ENCODE measurements at places on chromosomes 6 and 20.

DNA sequence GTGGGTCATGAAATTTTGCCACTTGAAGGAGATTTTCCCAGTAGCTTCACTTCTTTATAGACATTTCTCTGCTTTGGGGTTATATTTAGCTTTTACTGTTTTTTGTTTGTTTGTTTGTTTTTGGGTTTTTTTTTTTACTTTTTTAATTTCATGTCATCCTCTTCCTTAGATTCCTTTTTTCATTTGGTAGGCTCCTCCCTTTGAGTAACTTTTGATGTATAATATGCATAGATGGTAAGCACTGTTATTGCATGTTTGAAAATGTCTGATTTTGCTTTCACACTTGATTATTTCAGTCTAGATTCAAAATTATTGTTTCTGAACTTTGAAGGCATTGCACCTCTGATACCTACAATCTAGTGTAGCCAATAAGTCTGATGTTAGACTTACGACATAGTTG, 37.6 kb downstream of the PLEKHG1 start:
- no peak for DNase-seq

GRCh38 chr6:56440551-56440981, 193.2 kb upstream of the COL21A1 start:
- no peak for DNase-seq

GRCh38 chr6:111148110-111148509, 60.8 kb downstream of the SLC16A10 start:
- DNase-seq = no peak

- no peak for DNase-seq
Measured at GRCh38 chr20:9903048-9903655, 64.3 kb upstream of the PAK5 start.

- no peak for DNase-seq
Measured at GRCh38 chr20:12531626-12532025, 477.1 kb upstream of the SPTLC3 start.

GRCh38 chr6:3290931-3291211, 32.1 kb downstream of the PSMG4 start:
- DNase-seq = no peak

- DNase-seq = no peak
Measured at GRCh38 chr6:307065-307814, 15.0 kb downstream of the DUSP22 start.

- DNase-seq = no peak
Measured at GRCh38 chr20:61299618-61300017, 47.6 kb downstream of the CDH4 start.

GRCh38 chr6:36827261-36828079, 11.8 kb downstream of the CPNE5 start:
- DNase-seq = no peak

GRCh38 chr20:12090920-12091319, 173.2 kb downstream of the BTBD3 start:
- DNase-seq = no peak

- no peak for DNase-seq
Measured at GRCh38 chr20:6282642-6283041, 159.8 kb upstream of the FERMT1 start.

- no peak for DNase-seq
Measured at GRCh38 chr6:163099621-163100171, 314.8 kb upstream of the QKI start.

DNA sequence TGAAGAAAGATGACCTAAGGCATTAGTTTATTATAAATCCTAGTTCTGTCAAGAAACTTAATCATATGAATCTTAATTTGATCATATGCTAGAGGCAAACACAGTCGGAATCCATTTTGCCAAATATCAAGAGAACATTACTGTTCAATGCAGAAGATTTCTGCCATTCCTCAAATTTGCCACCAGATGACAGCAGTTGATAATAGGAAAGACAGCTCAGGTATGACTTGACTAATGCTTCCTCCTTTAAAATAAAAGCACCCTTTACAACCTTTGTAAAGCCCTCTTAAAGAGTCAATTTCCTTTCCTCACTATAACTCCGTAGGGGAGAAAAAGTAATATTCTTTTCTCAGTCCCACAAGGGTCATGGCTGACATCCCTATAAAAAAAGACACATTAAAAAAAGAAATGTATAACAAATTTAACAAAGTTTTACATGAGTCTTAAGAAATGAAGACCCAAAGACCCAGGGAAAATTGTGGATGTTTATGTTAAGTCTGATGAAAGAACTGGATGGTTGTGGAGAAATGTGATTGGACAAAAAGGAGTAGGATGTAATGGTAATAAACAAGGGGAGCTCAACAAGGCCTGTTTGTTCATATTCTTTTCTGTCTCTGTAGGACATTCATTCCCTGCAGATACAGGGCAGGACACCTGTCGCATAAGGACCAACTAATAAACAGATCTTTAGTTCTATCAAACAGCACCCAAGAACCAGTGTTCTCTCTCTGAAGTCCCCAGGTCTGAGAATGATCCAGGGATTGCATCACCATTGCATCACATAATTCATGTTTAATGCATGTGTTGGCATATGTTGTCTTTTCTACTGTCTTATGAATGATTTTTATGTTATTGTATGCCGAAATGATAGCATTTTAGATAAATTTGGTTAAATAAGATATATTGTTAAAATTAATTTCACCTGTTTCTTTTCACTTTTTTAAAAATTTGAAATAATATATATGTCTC, 23.0 kb upstream of the IL17A start:
- DNase-seq = no peak

- DNase-seq = no peak
Measured at GRCh38 chr6:8157839-8158238, 55.5 kb upstream of the EEF1E1 start.
